ENCODE measurements at places on chromosomes 5 and 9.

DNA sequence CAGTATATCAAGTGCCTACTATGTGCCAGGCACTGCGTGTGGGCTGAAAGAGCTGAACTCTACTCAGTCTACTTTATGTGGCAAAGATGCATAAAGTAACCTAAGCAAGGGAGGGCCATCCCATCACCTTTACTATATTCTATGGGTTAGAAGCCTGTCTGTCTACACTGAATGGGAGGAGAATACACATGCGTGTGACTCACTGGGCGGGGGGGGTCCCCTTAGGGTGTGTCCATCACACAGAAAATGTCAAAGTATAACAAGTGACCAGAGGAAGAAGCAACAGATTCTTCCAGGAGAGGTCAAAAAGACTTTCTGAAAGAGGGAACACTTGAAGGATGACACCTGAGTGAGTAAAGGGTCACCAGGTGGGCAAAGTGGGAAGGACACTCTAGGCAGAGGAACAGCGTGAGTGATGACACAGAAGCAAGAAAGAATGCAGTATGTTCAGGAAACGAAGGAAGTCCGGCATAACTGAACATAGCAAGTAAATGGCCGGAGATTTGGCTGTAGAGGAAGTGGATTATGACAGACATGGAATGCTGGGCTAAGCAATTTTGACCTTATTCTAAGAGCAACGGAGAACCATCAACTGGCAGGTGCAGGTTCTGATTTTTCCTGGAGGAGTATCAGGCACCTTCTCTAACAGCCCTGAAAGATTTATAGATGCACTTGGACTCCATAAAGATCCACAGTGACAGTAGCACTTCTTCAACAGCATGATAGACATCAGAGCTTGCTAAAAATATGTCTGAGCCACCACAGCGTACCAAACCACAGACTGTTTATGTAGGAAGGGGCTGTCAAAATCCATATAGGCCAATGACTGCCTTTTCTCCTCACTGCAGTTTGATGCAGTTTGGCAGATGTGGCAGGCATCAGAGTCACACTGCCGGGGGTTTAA lies 8.0 kb upstream of the WHRN start:
- DNase-seq = no peak

DNA sequence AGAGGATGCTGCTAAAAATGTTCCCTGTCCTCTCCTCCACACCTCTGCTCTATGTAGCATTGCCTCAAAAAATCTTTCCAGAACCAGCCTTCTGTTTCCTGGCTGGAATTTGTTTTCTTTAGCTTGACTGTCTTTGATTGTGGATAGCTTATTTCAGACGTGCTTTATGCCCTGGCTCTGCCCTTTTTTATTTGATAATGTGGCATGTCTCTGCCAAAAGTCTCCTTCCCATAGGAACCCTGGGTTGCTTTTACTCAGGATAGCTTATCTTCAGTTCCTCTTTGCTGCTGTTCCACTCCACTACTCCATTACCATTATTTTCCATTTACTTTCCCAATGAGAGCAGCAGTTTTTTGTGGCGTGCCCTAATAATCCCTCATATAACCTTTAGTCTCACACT lies 885 bp upstream of the TMEM252 start:
- no peak for DNase-seq

DNA sequence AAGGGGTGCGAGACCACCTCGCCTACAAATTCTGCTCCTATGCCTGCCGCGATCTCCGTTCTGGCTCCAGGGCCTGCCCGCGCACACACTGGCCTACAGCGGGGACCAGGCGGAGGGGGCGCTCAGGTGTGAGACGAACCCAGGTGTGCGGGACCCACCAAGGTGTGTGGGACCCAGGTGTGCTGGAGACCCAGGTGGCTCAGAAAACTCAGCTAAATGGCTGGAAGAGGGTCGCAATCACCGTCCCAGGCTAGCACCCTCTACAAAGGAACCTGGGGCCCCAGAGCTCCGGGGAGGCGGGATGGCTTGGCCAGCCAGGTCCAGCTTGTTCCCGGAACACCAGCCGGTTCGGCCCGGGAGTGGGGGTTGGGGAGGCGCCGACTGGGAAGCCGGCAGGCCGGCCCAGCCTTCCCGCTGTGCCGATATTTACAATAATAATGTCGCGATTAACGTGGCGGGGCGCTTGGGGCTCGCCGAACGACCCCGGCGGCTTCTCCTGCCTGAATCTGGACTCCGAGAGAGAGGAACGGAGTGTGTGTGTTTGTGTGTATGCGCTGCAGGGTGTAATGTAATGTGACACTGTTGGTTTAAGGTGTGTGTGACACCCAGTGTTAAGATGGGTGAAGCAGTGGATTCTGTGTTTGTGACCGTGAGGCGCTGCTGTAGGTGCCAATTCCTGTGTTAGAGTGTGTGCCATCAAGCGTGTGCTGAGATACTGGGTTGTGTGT lies 1.4 kb downstream of the PCDH1 start:
- DNase-seq = no peak

DNA sequence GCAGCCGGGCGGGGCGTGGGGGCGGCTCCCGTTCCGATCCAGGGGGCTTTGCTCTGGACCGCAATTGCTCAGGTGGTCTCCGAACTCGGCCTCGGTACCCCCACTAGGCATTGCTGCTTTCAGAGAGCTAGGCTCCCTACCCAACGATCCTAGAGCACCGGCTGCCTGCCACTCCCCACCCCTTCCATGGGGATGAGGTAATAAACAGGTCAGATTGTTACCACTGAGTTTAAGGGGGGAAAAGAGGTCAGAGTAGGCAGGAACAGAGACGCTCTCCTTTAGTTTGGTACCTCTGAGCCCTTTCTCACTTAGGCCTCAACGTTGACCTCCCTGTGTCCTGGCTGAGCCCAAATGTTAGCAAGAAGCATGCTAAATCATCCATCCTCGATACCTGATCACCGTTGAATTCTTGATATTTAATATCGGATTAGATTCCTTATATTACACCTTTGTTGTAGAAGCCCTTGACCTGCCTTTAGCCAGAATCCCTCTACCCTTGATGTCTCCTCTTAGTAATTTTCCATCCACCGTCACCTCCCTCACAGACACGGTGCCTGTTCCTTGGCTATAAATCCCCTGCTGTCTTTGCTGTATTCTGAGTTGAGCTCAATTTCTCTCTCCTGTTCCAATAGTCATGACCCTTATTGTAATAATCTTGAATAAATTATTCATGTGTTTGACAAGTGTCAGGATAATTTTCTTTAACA lies 588 bp upstream of the PLPP1 start:
- no peak for DNase-seq

GRCh38 chr5:181186986-181187499 lies 18.0 kb downstream of the TRIM7 start:
- DNase-seq = no peak

GRCh38 chr9:93223260-93224180 lies 39.6 kb downstream of the WNK2 start:
- peak; percentile 83 for DNase-seq

- no peak for DNase-seq
These were observed 14.6 kb downstream of the TMEM171 start for GRCh38 chr5:73135021-73135420.

DNA sequence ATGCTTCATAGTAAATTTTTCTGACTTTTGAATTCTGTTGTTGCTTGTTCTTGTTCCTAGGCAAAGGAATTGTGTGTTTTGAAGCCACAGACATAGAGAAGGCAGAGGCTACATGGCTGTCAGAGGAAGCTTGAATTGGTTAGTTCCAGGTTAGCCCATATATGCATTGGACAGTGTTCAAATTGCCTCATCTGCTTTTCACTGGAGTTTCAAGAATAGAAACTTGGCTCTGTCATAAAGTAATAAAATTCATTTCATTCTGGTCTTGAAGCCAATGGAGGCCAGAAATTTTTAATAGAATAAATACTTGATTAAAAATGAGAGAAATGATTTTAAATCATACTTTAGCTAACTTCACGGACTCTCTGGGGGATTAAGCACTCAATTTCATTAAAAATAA lies 178.0 kb downstream of the YIPF5 start:
- DNase-seq = no peak

DNA sequence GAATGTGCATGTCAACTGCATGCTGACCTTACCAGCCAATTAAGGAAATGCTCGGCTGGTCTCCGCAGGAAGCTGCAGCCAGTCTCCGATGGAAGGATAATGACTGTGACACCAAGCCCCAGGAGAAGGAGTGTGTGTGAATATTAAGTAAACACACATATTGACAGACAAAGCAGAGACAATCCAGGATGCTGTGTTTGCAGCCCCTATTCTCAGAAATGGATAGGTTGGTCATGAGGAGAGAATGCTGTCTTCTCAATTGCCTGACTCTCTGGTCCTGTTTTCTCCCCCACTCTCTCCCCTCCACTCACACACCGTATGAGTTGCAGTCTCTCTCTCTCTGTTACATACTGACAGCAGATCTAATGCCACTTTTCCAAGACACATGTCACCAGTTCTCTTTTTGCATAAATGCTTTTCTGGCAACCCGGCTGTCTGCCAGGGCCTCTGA lies 85.7 kb downstream of the EPB41L4A start:
- DNase-seq = no peak

- no peak for DNase-seq
These were observed 26.6 kb downstream of the ENHO start for GRCh38 chr9:34496149-34496712.

GRCh38 chr9:9117866-9118265 lies 1318.3 kb upstream of the DMAC1 start:
- peak; percentile 32 for DNase-seq

DNA sequence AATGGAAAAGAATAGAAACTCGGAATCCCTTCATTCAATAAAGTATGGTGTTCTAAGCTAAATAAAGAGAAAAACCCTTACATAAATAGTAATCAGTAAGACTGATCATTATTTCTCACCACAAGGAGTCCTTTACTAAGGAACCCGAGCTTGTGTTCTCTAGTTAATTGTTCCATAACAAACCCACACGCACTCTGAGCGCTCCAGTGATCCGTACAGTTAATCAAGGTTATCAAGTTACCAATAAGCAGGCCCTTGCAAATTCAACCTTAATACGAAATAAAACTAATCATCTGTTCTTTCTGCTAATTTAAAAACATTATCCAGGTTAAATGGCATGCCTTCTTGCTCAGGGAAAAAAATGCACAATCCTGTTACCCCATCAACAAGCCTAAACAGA lies 224.4 kb downstream of the FRMD3 start:
- DNase-seq = peak; percentile 90

GRCh38 chr5:96856371-96856770 lies 19.9 kb upstream of the ERAP2 start:
- DNase-seq = no peak

GRCh38 chr9:1606253-1606652 lies 408.9 kb upstream of the SMARCA2 start:
- no peak for DNase-seq

Measured in NCI-H2171 (cell line).